ENCODE measurements at places on chromosomes 3 and 15.

GRCh38 chr3:194816748-194817591 is 131.3 kb downstream of the FAM43A start:
- no peak for DNase-seq

DNA sequence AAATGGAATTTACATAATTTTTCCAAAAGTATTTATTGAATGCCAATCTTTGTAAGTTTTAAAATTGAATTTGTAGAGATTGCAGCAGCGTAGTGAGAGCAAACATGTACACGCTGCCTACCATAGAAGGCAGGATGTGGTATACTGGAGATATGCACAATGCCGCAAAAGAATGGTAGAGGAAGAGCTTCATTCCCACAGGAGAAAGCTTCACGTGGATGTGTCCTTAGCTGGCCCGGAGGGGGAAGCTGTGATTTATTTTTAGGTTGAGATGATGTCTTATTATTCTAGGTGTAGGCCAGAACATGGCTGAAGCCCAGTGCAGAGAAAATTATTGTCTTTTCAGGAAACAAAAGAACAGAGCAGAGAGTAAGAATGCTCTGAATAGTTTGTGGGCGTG is 743.3 kb upstream of the BCHE start:
- DNase-seq: no peak

- no peak for DNase-seq
These were observed 9.9 kb downstream of the CAPN7 start for GRCh38 chr3:15215996-15216395.

DNA sequence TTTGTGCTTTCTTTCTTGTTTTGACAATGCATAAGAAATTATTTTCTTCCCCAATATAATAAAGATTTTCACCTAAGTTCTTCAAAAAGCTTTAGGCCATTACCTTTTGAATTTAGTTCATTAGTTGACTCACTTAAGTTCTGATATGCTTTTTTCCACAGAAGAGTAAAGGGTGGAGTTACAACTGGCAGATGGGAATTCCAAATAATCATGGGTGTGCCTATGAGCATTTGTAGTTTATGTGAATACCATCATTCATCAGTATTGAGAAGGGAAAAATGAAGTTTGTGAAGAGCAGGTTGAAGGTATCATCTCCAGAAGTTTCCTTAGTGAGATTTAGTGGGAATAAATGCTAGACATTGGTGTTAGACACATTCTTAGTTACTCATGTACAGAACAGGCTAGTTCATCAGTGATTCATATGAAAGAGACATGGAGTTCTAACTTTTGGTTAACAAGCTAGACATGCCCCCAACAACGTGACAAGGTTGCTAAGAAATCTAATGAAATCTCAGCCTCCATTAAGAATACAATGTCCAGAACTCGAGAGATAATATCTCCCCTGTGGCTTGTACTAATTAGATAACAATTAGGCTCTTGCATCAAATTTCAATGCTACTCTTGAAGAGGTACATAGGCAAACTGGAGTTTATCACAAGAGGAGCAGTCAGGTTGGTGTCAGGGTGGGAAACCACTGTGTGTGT is 16.9 kb upstream of the ALCAM start:
- DNase-seq: no peak

DNA sequence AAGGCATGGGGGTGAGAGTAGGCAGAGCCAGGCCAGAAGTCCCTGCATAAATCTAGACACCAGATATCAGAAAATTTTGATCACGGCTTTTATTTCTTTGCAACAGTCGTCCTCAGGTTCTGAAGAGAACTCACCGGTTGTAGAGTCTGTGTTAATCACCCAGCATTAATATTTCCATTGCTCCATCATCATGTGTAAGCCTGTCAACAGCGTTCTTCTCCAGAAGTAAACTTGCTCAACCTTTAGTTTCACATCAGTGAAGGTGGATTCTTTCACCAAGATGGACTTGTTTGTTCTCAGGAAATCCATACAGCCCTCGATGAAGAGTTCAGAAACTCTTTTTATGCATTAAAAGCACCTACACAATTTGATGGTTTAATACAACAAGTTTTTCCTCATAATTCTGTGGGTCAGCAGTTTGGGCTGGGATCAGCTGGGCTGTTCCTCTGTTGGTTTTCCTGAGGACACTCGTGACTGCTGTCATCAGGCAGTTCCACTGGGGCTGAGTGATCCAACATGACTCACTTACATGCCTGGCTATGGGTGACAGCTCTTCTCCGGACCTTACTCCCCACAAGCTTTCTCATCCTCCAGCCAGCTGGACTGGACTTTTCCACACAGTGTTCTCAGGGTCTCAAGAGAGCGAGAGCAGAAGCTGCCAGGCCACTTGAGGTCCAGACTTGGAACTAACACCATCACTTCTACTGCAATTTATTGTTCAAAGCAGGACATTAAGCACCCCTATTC is 303.4 kb downstream of the ZNF621 start:
- DNase-seq: no peak

DNA sequence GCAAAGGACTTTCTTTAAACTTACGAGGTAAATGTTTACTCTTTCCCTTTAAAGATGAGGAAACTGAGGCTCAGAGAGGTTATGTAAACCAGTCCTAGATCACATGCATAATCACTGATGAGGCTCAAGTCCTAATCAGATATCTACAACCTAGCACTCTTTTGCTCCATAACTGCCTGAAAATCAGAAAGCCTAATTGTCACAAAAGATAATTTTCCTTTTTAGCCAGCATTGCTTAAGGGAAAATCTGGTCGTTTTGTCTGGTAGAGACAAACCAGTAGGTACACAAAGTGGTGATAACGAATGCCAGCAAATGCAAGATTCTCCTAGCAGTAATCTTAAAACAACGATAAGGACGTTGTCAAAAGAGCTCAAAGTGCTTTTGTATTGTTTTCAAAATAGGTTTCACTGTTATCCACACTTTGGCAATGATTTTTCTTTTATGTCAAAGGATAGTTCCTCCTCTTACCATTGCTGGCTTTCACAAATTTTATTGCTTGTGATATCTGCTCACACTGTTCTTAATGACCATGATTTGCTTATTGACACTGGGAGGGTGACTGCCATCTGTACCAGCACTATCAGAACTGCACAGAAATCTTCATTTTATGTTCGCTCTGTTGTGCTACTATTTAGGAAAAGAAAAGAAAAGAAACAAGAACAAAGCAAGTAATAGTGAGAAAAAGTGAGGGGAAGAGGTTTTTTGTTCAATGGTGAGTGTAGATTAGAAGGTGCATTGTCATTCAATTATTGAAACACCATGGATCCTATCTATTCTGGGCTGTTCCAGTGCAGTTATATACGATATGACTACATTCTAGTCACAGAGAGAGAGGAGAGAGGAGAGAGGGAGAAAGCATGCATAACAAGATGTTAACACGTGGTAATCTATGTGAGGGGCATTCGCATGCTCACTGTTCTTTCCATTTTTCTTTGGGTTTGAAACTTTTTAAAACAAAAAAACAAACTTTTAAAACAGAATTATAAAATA is 13.7 kb downstream of the IQCH start:
- no peak for DNase-seq
